ENCODE measurements at places on chromosomes 7 and 10. TPM values are rescaled to one million over a fixed set of nuclear protein-coding genes. Genes with fewer than 3 reads are reported as not detected.
A peak's percentile ranks its signal among the peaks of the same experiment; 100 is the strongest.

Gene COL28A1
- 0.17 TPM for total RNA-seq

DNA sequence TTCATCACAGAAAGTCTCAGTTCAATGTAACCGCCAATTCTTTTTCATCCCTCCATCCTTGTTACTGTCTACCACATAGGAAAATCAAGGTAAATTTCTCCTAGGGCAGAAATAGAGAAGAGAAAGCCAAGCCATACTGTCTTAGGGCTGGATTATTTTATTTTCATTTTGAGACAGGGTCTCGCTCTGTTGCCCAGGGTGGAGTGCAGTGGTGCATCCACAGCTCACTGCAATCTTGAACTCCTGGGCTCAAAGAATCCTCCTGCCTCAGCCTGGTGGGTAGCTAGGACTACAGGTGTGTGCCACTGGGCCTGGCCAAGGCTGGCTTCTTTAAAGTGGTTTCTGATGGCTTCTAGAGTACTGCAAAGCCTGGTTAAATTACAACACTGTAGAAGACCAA is 181.7 kb downstream of the SRPK2 start:
- DNase-seq, result no peak

DNA sequence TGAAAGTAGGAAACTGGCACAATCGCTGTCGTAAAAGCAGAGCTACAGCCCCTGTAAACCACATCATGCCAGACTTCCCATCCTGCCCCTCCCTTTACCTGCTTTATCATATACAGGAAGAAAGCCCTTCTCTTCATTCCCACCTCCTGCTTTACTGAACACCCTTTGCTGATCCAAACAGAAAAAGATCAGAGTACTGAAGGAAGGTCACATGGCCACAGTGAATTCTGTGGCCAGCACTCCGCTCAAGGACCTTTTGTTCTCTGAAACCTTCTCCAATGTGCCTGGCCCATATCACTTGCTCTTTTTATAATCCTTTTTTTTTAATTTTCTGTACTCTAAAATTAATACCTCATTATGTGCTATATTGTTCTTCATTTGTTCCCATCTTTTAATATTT is 108.8 kb upstream of the LRGUK start:
- no peak for DNase-seq

- no peak for DNase-seq
These were observed 172.3 kb downstream of the AUTS2 start for GRCh38 chr7:69770613-69771012.

Gene HOXA7
- not detected for total RNA-seq

Gene SPDYE2
- total RNA-seq, result not detected

Gene NHLRC2
- total RNA-seq, result 40.3 TPM

DNA sequence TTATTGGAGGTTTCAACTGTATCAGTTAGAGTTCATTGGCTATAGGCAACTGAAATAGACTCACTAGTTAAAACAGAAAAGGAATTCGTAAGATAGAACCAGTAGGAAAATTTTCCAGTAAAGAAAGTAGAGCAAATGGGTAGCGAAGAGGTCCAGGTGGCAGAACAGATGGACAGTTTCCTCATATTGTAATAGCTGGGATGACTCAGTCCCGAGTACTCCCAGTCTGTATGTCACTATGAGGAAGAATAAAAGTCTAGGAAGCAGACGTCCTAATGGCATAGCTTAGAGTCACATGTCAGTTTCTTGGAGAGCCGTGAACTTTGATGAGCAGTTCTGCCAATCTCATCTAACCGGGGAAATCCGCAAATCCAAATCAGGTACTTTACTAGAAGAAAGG is 95.3 kb downstream of the RNF32 start:
- no peak for DNase-seq

DNA sequence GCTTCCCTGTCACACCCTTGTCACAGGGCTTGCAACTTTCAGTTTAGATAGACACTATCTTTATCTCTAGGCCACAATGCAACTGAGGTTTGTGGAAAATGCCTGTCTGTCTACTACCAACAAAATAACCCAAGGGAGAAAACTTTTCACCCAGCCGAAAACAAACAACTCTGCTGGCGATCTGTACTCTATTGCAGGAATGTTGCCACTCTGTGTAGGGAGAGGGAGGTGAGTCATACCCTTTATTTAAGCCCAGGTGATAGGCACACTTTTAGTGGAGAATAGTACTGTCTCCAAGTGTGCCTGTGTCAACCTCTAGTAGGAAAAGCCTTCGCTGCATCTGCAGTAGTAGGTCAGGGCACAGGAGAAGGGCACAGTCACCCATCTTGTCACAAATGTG is 108.3 kb downstream of the SLC25A40 start:
- no peak for DNase-seq

GRCh38 chr10:71667387-71667752 is 52.2 kb downstream of the C10orf105 start:
- no peak for DNase-seq

GRCh38 chr7:78463039-78463438 is 664.5 kb downstream of the PHTF2 start:
- no peak for DNase-seq

- no peak for DNase-seq
These were observed 186.7 kb upstream of the SHH start for GRCh38 chr7:155998766-155999630.

- no peak for DNase-seq
These were observed 78.4 kb upstream of the GSDME start for GRCh38 chr7:24835643-24836042.

- DNase-seq, result no peak
These were observed 21.1 kb upstream of the LANCL2 start for GRCh38 chr7:55343860-55344606.

- DNase-seq, result no peak
These were observed 415.3 kb upstream of the SEMA3D start for GRCh38 chr7:85602196-85602595.

Gene GBF1
- total RNA-seq, result 44.3 TPM

Gene RSPH10B2
- 0.37 TPM for total RNA-seq

GRCh38 chr10:61140765-61141392 is 196.9 kb upstream of the RHOBTB1 start:
- no peak for DNase-seq

DNA sequence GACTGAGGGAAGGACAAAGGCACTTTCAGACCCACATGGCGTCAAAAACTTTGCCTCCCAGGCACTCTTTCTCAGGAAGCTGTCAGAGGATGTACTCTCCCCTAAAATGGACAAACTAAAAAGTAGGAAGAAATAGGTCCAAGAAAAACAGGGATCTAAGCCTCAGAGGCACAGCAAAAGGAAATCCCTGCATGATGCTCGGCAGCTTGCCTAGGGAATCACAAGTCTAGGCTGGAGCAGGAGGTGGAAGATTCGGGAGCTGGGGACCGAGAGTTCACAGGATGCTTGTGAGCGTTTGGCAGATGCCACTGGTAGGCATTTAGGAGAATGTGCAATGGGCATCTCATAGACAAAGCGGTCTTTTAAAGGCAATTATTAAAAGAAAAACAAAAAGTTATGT is 60.8 kb downstream of the ATXN7L1 start:
- no peak for DNase-seq

GRCh38 chr7:139722604-139723003 is 55.2 kb downstream of the HIPK2 start:
- no peak for DNase-seq

Gene KCNIP2
- 7.1 TPM for total RNA-seq

DNA sequence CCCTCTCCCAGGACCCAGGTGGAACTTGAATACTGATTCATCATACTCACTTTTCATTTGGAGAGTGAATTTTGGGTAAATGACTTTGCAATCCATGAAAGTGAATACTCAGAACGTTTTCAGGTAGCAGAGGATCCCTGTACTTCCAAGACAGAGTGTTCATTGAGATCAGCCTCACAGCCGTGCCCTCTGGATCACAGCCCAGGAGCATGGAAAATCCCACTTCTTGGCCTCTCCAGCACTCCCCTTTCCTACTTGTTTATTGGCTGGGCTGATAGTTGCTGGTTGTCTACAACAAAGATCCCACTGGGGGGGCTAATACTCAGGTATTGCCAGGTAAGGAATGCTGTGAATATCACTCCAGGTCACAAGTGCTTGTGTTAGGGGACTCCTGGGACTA is 5.9 kb downstream of the GCK start:
- no peak for DNase-seq

Gene ALKBH4
- 8.1 TPM for total RNA-seq

DNA sequence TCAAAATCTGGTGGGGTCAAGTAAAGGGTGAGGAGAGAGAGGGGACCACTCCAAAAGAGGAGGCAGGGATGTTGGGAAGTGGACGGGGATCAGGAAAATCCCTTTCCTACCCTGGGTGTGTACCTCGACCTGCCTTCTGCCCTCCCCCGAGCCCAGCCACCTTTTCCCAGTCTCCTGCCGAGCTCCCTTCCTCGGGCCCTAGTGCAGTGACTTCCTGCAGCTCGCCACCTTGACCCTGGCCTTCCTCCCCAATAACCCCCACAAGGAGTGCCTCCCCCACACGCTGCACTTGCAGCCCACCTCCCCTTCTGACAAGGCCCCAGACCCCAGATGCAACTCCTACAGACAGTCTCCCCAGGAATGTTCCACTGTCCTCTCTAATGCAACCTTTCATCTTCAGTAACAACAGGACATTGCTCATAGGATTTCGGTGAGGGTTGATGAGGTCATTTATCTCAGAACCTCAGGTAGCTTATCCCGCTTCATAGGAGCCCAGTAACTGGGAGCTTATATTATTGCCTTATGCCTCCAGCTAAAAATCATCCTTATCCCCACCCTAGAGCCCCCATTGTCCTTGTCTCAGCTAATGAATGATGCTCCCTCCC is 90.1 kb downstream of the MKI67 start:
- no peak for DNase-seq

Gene PRSS37
- not detected for total RNA-seq

GRCh38 chr7:118590107-118590506 is 365.6 kb downstream of the ANKRD7 start:
- no peak for DNase-seq

- DNase-seq, result peak; percentile 53
These were observed at the start of gene IL6 for GRCh38 chr7:22726907-22727713. Gene IL6, plus strand, starts transcription at chr7:22727200. Its CDS starts 63 bp downstream, at chr7:22727263.

- no peak for DNase-seq
These were observed 74.8 kb downstream of the AUTS2 start for GRCh38 chr7:69673074-69673473.

GRCh38 chr7:44772867-44773266 is 23.6 kb upstream of the PPIA start:
- DNase-seq, result no peak

GRCh38 chr10:1120801-1121211 is 64.6 kb downstream of the WDR37 start:
- DNase-seq, result no peak

GRCh38 chr7:66377045-66377444 is 171.9 kb downstream of the TPST1 start:
- no peak for DNase-seq

- DNase-seq, result no peak
These were observed 112.1 kb upstream of the KLF6 start for GRCh38 chr10:3897156-3897555.

DNA sequence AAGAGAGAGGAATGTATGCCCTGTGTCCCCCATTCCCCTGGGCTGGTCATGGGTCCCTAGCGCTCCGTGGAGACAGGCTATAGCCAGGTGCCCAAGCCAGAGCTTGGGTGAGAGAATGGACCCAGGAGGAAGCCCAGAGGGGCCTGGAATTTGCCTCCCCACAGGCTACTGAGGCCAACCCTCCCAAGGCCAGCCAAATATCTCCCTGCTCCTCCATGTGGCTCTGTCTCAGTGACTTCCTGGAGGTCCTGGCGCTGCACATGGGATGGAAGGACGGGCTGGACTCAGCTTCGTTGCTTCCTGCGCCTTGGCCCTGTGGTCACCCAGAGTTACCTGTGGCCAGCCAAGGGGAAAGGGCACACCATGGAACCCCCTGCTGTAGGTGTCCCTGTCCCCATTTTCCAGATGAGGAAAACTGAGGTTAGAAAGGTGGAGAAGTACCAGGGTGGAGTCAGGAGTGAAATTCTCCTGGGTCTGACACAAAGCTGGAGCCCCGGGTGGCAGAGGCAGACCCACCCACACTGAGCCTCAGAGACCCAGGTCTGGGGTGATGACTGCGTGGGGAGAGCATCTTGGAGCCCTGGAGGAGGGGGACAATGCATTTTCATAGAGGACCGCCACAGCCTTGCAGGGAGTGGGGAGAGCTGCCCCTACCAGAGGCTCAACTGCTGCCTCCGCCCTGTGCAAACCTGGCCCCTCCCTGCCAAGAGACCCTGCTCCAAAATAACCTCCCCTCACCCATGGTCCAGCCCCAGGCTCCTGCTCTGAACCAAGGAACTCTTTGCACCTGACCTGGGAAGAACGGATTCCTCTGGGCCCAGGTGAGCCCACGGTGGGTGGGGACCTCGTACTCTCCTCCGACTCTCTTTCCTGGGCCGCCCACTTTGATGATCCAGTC is 42.6 kb downstream of the TMEM270 start:
- DNase-seq, result no peak

DNA sequence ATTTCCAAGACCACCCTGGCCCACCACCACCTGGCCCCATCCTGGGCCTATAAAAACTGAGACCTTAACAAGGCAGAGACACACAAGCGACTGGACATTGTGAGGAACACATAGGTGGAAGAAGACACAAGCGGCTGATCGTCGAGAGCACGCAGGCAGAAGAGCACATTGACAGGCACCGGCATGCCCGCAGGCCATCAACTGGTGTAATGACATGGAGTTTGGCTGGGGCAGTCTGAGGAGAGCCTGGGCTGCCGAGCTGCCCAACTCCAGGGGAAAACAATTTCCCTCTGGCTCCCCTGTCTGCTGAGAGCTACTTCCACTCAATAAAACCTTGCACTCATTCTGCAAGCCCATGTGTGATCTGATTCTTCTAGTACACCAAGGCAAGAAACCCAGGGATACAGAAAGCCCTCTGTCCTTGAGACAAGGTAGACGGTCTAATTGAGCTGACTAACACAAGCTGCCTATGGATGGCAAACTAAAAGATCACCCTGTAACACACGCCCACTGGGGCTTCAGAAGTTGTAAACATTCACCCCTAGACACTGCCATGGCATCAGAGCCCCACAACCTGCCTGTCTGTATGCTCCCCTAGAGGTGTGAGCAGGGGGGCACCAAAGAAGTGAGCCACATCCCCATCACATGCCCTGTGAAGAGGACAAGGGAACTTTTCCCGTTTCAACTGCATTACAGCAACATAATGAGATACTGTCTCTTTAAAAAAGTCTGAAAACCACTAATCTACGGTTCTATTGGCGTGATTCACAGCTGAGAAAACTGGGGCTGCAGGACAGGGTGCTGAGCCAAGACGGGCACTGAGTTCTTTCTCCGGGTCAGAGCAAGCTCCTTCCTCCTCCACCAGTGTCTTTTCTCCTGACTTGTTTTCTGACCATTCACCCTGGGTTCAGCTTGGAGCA is 18.5 kb upstream of the TNS3 start:
- no peak for DNase-seq

- no peak for DNase-seq
These were observed 55.1 kb upstream of the AASS start for GRCh38 chr7:122199171-122199570.

DNA sequence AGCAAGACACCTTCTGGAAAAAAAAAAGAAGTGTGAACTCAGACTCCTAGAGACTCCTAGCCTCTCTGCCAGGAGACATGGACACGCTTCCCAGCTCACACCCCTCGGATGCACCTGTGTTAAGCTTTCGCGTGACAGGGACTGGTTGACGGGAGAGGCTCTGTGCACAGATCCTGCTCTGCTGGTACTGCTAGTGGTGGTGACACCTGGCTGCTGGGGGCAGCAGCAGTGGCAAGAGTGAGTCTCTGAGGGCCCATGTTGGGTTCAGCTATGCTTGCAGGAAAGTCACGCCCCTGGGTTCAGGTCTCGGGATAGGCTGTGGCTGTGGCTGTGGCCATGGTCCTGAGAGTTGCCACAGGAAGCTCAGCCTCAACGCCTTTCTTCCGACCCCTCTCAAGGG is 81.1 kb downstream of the XRCC2 start:
- no peak for DNase-seq

Gene PILRA
- total RNA-seq, result 2.2 TPM

Gene AGAP9
- total RNA-seq, result 7.7 TPM

Gene PALD1
- total RNA-seq, result 2.4 TPM

Gene ZMYND11
- total RNA-seq, result 24.4 TPM

Gene TRIM50
- not detected for total RNA-seq

Gene FFAR4
- not detected for total RNA-seq

All from activated B cell treated with CpG ODN at 0.5 μM for 24 hours (primary cell).